ENCODE measurements at places on chromosomes 16 and 17.

DNA sequence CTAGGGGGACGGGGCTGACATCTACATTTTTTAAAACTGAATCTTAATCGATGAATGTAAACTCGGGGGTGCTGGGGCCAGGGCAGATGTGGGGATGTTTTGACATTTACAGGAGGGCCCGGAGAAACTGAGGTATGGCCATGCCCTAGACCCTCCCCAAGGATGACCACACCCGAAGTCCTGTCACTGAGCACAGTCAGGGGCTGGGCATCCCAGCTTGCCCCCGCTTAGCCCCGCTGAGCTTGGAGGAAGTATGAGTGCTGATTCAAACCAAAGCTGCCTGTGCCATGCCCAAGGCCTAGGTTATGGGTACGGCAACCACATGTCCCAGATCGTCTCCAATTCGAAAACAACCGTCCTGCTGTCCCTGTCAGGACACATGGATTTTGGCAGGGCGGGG is 21.4 kb downstream of the ADAM11 start:
- no peak for DNase-seq

DNA sequence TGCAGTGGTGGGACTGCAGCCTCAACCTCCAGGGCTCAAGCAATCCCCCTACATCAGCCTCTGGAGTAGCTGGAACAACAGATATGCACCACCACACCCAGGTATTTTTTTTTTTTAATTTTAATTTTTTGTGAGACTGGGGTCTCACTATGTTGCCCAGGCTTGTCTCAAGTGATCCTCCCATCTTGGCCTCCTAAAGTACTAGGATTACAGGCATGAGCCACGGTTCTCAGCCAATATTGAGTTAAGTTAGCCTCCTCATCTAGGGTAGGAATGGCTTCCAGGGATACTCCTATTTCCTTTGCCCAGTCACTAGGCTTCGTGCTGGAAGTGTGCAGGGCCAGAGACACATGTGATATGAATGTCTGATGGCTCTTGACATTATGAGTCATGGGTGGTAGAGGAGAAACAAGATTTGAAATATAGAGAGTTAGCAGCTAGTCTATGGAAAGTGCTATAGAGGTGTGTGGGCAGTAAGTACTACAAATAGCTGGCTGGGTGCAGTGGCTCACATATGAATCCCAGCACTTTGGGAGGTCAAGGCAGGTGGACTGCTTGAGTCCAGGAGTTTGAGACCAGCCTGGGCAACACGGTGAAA is 8.0 kb upstream of the HES7 start:
- no peak for DNase-seq

DNA sequence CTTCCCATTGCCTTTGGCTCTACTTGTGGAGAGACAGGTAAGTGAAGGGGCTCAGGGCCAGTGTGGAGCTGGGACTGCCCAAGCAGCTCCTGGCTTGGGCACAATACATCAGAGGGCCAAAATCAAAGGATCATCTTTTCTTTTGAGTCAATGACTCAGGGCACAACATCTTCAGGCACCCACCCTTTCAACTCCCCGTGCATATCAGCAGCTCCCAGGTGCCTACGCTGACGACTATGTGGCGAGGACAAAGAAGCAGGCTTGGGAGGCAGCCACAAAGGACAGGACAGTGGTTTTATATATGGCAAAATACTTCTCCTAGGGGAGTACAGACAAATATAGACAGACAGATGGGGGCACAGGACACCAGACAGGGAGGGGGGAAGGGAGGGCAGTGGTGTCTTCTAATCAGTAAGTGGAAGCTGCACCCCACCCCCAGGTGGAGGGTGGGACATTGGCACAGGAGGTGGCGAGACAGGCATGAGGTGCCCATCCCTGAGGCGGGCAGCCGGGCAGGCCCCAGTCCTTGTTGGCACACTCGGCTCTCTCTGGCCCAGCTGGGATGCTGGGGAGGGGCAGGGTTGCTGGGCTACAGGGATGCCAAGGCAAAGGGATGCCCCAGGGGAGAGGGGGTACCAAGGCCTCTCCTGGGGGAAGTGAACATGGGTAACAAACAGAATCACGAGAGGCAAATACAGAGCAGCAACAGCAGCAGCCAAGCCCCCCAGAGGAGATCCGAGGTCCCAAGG is 7.7 kb upstream of the ARL5C start:
- DNase-seq = no peak

DNA sequence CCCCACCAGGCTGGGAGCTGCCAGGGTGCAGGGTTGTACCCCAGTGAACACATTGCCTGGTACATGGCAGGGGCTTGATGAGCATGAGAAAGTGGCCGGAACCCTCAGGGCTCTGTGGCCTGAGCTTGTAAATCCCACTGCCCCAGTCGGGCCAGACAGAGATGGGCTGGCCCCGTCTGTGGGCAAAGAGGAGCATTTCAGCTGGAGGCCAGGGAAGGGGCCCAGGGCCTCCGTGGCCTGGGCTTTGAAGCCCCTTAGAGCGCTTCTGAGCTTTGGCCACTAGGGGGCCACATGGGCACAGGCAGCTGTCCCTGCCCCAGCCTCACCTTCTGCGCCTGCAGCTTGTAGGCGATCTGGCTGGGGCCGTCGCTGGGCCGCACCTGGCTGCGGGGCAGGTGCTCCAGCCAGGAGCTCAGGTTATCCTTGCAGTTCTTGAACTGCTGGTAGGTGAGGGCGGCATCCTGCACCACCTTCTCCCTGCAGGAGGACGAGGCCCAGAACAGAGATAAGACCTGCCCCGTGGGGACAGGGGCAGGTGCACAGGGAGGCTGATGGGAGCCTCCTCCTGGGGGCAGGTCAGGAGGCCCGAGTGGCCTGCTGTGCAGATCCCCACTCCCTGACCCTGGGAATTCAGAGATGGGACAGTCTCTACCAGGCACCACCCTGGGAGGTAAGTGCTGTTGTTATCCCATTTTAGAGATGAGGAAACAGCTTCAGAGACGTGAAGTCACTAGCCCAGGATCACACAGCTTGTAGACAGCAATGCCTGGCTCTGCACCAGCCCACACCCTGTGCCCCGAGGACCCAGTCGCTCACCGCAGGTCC is 12.8 kb downstream of the EVPL start:
- DNase-seq = peak; percentile 6

- DNase-seq = no peak
These were observed 65.2 kb downstream of the XPO6 start for GRCh38 chr16:28146536-28146935.

DNA sequence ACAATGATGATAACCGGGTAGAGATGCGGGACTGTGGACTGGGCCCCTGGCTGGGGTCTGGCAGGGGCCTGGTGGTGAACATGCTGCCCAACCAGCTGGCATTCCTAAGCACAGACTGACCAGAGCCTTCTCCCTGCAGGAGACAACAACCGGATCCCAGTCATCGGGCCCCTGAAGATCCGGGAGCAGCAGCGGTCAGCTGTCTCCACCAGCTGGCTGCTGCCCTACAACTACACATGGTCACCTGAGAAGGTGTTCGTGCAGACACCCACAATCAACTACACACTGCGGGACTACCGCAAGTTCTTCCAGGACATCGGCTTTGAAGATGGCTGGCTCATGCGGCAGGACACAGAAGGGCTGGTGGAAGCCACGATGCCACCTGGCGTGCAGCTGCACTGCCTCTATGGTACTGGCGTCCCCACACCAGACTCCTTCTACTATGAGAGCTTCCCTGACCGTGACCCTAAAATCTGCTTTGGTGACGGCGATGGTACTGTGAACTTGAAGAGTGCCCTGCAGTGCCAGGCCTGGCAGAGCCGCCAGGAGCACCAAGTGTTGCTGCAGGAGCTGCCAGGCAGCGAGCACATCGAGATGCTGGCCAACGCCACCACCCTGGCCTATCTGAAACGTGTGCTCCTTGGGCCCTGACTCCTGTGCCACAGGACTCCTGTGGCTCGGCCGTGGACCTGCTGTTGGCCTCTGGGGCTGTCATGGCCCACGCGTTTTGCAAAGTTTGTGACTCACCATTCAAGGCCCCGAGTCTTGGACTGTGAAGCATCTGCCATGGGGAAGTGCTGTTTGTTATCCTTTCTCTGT is 5.1 kb upstream of the SLC7A6 start:
- DNase-seq = no peak

DNA sequence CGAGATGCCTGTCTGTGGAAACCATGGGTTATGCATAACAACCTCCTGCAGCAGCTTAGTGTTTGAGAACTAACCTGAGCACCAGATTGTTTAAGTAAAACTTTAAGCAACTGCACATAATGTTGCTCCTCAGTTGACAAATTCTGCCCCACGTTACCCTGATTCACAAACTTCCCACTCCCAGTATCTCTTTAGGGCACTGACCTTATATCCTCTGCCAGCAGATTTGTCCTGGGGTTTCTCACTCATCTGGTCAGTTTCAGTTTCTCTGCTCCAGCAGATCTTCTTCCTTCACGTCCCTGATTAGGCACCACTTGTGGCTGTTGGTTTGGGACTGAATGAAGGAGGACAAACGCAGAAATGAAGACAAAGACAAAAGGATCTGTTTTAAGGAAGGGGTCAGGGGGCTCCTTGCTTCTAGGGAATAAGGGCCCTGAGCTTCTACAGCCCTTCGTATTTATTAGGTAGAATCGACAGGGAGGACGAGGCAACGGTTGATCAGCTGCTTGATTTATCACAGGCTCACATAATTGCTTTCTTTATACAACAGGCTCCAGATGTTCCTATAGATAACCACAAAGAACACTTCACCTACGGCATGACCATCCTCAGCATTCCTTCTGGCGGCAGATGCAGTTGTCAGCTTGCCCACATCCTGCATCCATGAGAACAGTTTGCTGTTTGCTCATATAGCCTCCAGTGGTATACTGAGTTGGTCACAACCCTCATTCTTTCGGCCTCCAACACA is 13.5 kb upstream of the ZNF689 start:
- no peak for DNase-seq

DNA sequence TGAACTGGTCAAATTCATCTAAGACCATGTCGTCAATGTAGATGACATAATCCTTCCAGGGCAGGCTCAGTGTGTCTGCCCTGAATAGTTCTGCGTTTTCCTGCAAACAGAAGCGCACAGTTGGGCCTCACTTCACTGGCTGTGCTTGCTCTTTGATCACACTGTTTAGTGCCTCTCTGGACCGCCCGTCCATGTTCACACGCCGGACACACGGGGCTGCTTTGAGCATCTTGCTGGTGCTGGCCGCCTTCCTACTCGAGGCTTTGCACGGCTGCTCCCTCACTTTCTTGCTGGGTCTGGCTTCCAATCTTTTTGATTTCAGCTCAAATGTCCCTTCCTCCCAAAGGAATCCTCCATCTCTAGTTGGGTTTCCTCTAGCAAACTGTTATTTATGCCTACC is 37.4 kb downstream of the DNAH17 start:
- no peak for DNase-seq

GRCh38 chr16:27335349-27336053 is 21.7 kb downstream of the IL4R start:
- DNase-seq = no peak

GRCh38 chr17:63698381-63698885 is 1.5 kb downstream of the LIMD2 start:
- no peak for DNase-seq

GRCh38 chr16:88003316-88003715 is 52.1 kb downstream of the BANP start:
- DNase-seq = no peak

- no peak for DNase-seq
These were observed 5.2 kb upstream of the MRPL38 start for GRCh38 chr17:75909812-75910274.

GRCh38 chr16:3147046-3147756 is 12.4 kb downstream of the ZNF213 start:
- DNase-seq = no peak

GRCh38 chr16:48340054-48340453 is 45.2 kb downstream of the SIAH1 start:
- DNase-seq = no peak
